Activated CD4-positive, CD25-positive, alpha-beta regulatory T cell treated with anti-CD3 and anti-CD28 coated beads, Interleukin-2, amount 50 U/mL, for 72 hours (primary cell): ENCODE measurements at places on chromosomes 3 and 15.

DNA sequence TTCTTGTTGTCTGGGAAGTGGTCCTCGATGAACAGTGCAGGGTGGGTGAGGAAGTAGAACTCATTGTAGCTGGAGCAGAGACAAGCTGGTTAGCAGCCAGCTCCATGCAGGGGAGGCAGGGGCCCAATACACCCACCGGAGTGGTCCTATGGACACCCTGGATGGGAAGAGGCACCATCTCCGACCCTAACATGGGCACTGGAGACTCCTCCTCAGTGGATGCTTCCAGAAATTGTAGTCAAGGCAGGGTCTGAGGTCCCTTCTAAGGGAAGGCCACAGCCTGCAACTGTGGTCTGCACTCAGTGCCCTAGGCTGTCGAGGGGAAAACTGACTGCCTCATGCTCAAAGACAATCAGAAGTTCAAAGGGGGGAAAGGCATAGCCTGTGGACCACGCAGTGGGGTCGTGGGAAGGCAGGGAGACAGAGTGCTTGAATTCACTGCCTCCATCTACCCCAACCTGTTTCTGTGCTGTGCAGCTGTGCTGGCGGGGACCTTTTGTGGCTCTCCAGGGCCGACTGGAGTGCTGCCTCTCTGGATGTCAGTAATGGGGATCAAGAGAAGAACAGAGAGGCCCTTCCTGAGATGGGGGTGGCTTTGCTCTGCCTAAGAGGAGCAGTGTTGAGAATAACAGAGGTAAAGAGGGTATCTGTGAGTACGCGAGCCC lies 41.9 kb downstream of the KY start:
- no peak for DNase-seq

DNA sequence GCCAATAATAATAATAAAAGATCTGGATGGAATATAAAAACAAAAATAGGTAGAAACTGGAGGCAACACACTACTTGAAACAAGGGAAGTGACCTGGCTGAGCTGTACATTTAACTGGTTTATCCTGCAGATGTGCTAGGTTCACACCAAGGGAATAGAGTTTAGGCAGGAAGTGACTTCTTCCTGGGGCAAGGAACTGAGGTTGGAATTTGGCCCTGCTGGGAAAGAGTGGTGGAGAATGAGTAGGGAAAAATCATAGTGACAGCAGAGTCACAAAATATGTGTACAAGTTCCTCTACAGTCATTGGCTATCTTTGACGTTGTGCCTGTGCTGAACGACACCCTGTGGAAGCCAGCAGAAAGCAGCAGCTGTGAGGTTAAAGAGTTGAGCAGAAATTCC lies 44.1 kb downstream of the ARHGAP11B start:
- DNase-seq: no peak

DNA sequence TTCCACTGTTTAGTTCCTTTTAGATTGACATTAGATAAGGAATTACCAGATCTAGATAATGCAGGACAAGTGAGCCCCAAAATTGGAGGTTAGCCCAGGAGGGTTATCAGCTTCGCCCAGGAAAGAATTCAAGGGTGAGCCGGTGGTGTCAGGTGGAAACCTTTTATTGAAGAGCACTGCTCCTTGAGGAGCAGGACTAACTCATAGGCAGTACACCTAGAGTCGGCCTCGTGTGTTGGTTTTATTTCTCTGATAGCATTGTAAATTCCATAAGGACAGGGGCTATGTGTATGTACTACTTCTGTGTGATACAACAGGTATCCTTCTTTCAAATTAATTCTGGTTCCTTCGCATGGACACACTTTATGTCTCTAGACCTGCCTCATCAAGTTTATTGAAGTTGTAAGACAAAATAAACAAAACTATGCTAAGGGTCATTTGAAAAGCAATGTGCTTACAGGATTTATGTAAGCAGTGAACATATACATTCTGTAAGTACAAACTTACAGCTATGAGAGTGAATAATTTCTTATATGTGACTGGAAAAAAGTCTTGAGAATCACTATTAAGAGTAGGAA lies 57.2 kb downstream of the SNX4 start:
- no peak for DNase-seq

DNA sequence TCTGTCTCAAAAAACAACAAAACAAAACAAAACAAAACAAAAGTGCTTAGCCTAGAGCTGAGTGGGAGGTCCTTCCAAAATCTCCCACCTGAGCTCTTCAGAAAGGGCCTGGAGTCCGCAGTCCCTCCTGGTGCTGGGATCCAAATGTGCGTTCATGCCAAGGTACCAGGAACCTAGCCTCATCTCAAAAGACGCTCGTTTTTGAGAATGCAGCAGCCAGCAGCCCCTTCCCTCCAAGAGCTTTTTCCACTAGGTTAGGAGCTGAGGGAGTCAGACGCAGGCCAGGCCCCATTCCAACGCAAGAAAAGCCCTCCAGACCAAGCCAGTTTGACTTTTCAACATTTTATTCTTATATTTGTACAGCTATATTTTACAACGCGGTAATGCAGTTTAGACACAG lies 18.7 kb upstream of the RTP2 start:
- DNase-seq: no peak

DNA sequence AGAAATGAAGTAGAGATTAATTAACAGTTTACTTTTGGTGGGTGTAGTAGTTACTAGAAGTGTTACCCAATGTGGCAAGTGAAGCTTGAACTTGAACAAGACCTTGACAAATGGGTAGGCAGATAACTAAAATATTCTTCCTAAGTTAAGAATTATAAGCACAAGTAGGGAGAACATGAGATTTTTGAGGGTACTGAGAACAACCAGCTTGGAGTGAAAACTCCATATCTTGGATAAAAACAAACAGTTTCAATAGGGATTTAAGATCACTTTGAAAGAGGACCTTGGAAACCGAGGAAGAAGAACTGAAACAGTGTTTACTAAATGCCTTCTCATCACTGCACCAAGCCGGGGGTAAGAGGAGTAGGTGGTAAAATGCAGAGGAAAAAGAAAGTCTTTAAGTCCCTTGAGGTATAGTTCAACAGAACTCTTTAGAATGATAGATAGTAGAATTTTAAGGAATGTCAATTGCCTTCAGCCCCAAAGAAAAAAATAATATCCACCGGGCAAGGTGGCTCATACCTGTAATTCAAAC lies 496.7 kb downstream of the NAALADL2 start:
- no peak for DNase-seq
